ENCODE measurements at places on chromosomes 13 and 19.

- no peak for DNase-seq
Observed at GRCh38 chr19:58409010-58409790, 751 bp downstream of the ZNF584 start.

- DNase-seq, result no peak
Observed at GRCh38 chr13:112635323-112635722, 47.4 kb upstream of the TUBGCP3 start.

GRCh38 chr13:84130495-84131114, 248.3 kb upstream of the SLITRK1 start:
- DNase-seq, result no peak

- DNase-seq, result no peak
Observed at GRCh38 chr13:75124415-75124814, 357.6 kb downstream of the TBC1D4 start.

DNA sequence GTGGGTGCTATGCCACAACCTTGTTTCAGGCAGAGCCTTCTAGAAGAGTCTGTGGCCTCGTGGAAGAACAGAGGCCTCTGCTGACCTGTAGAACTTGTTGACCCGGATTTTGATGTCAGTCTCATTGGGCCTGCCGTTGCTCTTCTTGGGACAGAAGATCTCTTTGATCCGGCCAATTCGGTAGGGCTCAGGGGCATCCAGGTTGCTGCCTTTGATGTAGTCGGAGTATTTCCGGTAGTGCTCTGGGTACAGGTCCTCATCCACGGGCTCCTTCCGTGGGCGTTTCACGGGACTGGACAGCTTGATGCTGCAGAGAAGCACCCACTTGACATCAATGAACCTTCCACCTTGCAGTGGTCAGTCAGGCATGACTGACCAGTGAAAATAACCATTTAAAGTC, 24.0 kb upstream of the EIF3G start:
- no peak for DNase-seq

DNA sequence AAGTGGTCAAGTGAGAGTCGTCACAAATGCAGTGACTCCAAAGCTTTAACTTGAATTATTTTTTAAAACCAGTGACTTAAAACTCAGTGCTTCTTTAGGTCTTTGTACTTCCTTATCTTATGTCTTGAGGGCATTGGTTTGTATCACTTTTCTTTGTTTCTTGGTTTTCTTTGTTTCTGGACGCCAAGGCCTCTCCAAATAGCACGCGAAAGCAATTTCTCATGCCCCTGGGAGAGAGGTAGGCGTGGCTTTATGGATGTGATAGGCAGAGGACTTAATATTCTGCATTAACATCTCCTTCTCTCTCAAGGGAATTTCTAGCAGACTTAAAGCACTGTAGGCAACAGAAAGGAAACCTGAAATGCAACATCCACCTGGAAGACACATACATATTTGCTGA, 20.6 kb downstream of the UBE2L5 start:
- no peak for DNase-seq

GRCh38 chr13:35706281-35706680, 229.8 kb upstream of the MAB21L1 start:
- no peak for DNase-seq

- DNase-seq, result no peak
Observed at GRCh38 chr13:107778094-107778493, 437.2 kb downstream of the LIG4 start.

DNA sequence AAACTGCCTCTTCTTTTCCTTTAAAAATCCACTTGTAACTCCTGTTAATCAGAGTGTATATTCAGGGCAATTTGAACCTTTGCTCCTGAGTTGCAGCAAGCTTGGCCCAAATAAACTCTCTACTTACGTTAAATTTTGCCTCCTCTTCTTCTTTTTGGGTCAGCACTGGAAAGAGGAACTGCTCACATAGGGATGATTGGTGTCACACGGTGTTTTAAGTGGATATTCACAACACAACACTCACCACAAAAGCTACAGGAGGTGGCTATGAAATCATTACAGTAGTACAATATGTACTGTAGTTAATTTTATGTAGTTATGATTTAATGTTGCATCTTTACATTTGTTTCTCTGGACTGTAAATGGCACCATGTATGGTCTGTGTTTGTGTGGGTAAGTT, 96.8 kb upstream of the DOCK9 start:
- DNase-seq, result no peak

GRCh38 chr19:34794066-34794960, 21.3 kb upstream of the ZNF599 start:
- DNase-seq, result no peak

DNA sequence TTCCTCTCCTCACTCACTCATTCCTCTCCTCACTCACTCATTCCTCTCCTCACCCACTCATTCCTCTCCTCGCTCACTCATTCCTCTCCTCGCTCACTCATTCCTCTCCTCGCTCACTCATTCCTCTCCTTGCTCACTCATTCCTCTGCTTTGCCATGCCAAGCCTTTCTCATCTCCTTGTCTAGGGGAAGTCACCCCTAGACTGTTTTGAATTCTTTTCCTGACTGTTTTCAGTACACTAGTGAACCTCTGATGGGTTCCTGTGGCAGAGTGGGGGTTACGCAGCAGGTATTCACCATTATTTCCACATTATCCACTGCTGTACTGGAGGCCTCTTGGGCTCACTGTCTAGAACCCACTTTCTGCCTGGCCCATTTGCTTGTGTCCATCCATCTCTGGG, 1.2 kb downstream of the CYP4F8 start:
- no peak for DNase-seq

DNA sequence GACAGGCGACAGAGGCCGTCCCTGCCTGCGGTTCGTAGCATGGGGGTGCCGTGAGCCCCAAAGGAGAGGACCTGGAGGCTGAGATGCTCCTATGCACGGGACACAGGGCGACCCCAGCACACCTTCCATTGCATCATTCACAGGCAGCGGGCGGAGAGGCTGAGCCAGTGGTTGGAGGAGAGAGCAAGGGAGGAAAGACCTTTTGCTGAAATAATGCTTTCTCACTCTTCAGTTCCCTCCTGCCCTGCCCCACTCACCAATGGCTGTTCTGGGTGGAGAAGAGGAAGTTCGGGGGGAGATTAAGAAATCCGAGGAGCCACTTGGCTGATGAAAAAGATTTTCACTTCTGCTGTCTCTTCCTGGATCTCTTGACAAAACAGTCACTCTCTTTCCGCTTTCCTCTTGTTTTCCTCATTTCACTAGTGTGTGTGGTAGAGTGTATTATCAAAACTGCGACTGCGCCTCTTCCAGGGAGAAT, at the start of gene NLRP12:
Gene NLRP12 (minus strand): TSS at position 181 of the 478 bp plus-strand sequence. CDS start 140 bp downstream, at position 41.
- no peak for DNase-seq

DNA sequence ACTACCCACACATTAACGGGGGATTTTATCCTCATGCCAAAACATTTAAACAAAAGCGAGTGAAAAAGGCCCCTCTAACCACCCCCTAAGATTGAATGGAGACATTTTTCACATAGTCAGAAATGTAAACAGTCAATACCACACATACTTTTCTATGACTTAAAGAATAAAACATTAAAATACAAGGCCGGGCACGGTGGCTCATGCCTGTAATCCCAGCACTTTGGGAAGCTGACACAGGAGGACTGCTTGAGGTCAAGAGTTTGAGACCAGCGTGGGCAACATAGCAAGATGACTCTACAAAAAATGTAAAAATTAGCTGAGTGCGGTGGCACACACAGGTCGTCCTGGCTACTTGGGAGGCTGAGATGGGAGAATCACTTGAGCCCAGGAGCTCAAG, 47.3 kb downstream of the MPHOSPH8 start:
- no peak for DNase-seq

DNA sequence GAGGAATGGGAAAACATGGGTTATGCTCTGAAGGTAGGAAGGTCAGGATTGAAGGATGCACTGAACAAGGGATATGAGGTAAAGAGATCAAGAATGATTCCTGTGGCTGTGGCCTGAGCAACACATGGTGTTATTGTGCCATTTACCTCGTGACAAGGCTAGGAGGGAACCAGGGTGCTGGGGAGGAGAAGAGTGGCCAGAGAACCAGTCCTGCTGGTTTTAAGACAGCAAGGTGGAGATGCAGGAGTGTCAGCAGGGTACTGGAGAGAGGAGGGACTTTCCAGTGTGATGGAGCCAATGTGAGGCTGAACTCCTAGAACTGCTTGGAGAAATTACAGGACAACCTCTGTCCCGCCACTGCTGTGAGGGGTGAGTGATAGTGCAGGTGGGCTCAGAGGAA, 282.4 kb downstream of the MYO16 start:
- no peak for DNase-seq

DNA sequence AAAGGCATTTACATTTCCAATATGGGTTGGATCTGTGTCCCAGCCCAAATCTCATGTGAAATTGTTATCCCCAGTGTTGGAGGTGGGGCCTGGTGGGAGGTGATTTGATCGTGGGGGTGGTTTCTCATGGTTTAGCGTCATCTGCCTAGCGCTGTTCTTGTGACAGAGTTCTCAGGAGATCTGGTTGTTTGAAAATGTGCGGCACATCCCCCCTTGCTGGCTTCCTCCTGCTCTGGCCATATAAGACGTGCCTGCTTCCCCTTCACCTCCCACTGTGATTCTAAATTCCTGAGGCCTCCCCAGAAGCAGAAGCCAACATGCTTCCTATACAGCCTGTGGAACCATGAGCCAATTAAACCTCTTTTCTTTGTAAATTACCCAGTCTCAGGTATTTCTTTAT, 126.2 kb upstream of the FNDC3A start:
- DNase-seq, result no peak

- DNase-seq, result no peak
Observed at GRCh38 chr19:55526216-55527196, 10.4 kb downstream of the SBK2 start.

DNA sequence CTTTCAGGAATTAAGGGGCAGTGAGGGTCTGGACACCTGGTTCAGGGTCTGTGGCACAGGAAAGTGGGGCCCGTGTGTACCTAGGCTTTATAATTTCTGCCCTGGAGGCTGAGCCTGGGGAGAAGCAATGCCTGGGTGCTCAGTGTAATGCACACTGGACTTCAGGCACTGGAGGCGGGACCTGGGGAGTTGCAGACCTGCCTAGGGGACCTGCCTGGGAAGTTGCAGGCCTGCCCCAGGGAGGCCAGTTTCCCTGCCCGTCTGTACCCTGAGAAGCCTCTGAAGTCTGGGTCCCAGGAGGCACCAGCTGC, 2.5 kb upstream of the TMEM59L start:
- DNase-seq, result no peak

DNA sequence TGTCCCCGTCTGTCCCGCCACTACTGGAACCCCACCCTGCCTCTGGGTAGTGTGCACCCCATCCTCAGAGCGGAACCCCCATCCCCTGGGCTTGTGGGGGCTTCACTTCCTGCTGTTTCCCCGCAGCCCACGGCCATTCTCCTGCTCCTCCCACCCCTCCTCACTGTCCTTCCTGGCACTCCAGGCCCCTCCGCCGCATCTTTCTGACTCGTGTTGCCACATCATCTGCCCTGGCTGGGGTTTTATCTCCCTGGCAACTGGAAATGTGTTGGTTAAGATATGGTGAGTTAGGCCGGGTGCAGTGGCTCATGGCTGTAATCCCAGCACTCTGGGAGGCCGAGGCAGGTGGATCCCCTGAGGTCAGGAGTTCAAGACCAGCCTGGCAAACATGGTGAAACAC, 37.3 kb downstream of the KDM4B start:
- no peak for DNase-seq

DNA sequence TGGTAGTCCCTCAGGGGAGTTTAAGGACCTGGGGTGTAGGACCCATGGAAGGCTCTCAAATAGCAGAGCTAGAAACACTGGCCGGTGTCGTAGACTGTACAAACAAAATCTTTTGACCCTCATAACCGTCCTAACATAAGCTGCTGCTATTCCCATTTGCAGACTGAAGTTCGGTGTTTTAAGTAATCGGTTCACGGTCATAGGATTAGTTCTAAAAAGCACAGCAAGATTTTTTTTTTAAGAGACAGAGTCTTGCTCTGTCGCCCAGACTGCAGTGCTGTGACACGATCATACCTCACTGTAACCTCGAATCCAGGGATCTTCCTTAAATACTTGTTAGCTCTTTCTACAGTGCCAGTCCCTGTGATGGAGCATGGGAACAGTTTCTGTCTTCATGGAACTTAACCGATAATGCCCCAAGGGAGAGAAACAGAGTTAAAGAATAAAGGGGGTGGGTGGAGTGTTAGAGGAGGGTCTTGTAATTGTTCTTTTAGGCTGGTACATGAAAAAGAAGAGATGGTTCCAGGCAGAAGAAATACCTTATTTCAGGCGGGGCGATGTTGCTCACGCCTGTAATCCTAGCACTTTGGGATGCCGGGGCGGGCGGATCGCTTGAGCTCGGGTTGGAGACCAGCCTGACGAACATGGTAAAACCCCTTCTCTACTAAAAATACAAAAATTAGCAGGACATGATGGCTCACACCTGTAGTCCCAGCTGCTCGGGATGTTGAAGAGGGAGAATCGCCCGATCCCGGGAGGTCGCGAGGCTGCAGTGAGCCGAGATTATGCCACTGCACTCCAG, 475 bp upstream of the ZC3H4 start:
- no peak for DNase-seq

DNA sequence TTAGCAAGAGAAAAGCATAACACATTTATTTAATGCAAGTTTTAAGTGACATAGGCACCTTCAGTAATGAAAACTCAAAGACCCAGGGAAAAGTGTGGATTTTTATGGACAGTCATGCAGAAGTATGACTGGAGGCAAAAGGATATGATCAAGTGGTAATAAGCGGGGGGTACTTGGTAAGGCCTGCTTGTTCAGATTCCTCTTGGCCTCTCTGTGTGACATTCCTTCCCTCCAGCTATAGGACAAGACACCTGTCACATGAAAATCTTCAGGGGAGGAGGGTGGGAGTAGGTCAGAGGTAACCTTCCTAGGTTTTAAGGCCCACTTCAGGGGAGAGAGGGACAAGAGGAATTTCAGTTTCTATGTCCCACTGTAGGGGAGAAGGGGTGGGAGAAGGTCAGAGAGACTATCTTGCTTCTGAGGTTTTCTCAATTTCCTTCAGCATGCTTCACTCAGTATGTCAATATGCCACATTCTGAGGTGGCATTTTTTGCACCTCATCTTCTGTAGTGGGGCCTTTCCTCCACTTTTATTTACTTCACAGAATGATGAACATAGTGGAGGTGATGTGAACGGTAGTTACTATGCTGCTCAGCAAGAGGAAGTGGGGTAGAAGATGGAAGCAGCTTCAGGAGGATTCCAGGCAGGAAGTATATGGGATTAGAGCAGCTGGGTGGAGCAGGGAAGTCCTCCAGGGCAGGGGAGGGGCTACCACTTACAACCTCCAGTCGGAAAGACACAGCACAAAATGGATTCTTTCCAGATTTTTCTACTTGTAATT, 73.2 kb upstream of the RFC3 start:
- DNase-seq, result no peak

DNA sequence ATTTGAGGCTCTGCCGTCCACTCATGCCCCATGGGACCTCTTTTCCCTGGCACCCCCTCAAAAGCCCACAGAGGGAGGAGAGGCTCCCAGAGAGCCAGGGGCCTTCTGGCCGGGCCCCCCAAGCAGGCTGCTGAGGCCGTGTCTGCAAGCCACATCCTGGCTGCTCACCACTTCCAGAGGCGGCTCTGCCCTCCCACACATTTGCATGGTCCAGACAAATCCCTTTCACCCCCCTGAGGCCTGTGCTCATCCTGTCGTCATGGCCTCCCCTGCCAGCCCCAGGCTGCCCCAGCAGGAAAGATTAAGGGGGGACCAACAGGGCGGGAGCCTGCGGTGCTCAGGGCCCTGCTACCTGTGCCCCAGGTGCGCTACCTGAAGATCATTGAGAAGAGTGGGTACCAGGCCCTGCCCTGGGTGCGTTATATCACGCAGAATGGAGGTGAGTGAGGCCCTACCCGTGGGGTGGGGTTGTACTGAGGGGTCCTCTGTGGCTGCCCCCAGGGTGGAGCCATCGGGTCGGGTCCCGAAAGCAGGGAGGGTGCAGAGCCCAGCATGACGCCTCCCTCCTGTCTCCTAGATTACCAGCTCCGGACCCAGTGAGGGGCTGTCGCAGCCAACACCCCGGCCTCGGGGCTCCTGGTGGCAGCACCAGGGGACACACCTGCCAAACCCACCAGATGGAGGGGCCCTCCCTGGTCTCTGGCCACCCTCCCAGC, 36.3 kb downstream of the AP1M1 start:
- no peak for DNase-seq
